ENCODE measurements at places on chromosomes 2 and 18.

DNA sequence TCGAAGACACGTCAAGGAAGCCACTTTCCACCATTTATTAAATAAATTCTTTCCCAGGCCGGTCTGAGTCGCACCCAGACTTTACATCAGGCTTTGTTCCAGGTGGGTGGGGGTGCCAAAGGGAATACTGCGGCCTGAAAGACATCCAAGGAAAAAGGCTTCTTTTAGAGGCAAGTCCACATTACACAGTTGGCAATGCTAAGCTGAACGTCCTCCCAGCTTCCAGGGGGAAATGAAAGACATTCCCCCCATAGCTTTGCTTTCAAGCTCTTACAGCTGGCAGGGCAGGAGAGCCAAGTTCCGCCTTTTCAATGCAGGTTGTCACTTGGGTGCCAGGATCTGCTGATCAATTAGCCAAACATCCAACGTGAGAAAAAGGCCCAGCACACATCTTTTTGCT is 36.5 kb upstream of the PTPN4 start:
- DNase-seq = no peak

- no peak for DNase-seq
Measured at GRCh38 chr18:12742453-12742852, 39.6 kb downstream of the PSMG2 start.

- DNase-seq = no peak
Measured at GRCh38 chr18:57705832-57706595, 84.4 kb upstream of the NARS1 start.

- DNase-seq = no peak
Measured at GRCh38 chr2:121173806-121174205, 111.2 kb downstream of the TFCP2L1 start.

DNA sequence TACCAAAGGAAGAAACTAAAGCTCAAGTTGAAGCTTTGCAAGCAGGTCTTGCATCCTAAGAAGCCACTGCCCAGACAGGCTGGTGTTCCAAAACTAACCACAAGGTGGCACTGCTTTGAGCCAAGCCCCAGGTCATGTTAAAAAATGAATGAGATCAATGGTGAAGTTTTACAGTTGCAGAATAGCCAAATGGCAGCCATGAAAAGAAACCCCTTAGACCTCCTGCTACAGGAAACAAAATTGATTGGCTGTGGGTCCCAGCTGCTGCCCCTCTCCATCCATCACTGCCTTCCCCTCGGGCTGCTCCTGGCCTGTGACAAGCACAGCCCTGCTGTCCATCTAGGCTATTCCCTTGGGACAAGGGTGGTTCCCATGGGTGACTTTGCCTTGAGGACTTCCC is 20.7 kb upstream of the MREG start:
- no peak for DNase-seq

All from cardiac septum (tissue), 1 donor.